ELR (cell line): ENCODE measurements at places on chromosomes 7 and 10.

DNA sequence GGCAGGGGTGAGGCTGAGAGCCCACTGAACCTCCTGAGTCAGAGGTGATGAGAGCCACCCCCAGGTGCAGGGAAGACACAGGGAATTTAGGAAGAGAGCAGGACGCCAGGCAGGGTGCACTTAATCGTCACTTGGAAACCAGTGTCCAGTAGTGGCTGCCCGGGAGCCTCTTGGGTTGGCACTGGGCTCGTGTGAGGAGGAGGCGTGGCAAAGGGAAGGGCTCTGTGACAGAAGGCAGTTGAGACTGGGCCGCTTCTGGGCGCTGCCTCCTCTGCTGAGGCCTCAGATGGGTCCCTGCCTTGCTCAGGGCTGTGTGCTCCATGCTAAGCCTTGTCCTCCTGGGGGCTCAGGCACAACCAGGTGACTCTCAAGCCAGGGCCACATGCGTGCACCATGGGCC is 13.3 kb downstream of the RET start:
- no peak for DNase-seq

DNA sequence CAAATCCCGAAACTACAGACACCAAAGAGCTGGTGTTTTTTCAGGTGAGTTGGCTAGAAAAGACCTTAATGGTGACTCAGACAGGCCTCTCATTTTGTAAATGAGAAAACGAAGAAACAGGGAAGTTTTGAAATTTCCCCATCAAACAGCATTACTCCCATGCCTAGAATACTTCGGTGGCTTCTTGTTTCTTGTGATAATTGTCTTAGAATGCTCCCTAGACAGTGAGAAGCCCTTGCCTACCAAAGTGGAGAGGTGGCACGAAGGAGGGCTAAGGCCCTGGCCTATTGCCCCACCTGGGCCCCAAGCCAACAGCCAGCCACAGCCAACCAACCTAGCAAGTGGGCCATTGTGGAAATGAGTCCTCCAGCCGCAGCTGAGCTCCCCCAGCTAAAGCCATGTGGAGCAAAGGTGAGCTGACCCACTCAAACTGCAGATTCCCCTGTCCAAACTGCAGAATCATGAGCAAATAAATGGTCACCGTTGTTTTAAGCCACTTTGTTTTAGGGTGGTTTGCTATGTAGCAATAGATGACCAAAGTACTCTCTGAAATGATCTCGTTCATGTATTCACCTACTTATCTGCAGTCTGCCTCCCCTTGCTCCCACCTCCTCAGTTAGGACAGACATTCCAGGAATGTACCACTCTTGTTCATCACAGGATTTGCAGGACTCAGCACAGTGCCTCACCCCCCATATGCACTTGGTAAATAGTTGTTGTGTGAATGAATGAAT is 97.7 kb upstream of the FGFR2 start:
- no peak for DNase-seq

- DNase-seq, result peak; percentile 37
These were observed 37.4 kb upstream of the CALD1 start for GRCh38 chr7:134741907-134742635.

DNA sequence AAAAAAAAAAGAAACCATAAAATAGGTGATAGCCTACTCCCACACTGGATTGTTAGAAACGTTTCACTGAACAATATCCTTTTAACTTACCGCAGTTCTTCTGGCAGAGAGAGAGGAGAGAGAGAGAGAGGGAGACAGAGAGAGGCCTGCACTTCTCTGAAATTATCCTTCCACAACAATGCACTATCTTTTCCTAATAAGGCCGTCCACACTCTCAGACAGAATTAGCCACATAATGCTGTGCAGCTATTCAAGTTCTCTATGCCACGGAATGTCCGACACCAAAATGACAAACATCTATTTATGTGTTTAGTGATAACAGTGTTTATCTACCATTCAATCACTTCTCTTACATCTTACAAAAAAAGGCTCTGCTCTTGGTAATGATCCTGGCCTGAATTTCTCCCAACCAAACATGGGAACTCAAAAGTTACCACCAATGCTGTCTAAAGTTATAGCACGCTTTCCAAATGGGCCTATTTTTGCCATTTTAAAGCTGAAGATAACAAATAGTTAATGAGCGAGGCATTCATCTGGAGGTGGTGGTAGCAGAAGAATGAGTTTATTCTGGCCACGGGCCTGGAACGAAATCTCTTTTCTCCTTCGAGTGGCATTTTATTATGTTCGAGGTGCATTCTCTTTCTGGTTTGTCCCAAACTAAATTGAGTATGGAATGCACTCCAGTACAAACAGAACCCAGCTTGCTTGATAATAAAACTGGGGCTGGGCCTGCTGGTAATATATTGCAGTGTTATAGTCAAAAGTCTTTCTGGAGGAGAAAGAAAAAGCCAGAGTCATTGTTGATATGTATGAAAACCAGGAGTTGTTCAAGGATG is 160.2 kb upstream of the SVIL start:
- no peak for DNase-seq

- DNase-seq, result no peak
These were observed 95.9 kb downstream of the ADARB2 start for GRCh38 chr10:1641402-1641801.

- DNase-seq, result peak; percentile 62
These were observed 4.1 kb downstream of the KCNIP2 start for GRCh38 chr10:101839416-101840063.
